Umbilical cord (tissue), 2 donors: ENCODE measurements at places on chromosomes 12 and 14.
A peak's percentile ranks its signal among the peaks of the same experiment; 100 is the strongest.

DNA sequence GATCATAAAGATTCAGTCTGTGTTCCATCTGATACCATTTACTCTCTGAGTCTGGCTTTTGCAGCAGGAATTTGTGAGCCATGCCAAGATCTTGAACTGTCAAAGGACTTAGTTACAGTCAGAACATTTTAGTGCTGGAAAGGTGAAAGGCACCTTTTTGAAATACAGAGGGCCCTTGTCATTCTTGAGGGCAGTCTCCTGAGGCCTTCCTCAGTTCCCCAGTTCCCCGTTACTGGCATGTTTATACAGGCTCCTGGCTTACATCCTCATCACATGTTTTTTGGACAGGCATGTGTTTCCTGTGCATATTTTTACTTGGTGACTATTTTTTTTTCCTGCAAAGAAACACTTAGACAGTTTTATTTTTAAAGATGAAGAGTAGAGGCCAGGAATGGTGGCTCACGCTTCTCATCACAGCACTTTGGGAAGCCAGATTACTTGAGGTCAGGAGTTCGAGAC lies 21.0 kb downstream of the CFAP54 start:
- DNase-seq, result peak; percentile 26

DNA sequence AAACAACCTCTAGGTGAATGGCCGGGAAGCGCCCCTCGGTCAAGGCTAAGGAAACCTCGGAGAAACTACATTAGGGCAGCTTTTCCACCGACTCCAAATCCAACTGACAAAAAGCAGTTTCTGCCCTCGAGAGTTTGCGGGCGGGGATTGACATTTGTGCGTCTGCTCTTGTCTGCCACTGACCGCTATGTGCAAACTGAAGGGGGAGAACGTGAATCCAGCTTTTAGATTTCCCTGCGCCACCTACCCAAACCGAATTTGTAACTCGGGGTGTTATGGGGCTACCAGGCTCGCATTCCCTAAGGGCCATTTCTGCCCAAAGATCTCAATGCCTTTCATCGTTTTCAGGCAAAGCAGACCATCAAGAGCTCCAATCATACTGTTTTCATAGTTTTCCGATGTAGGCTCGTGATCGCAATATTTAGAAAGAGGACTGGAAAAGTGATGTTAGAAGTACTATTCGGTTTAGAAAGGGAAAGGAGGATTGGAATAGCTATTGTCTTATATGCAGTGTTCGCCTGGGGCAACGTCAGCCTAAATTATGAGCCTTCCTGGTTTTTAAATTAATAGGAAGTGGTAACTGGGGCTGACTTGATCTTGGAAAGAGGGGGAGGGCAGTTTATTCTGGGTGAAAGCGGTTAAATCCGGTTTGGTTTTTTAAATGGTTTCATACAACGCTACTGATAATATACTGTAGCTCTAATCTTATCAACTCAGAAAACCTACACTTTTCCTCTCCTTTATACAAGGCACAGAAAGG lies 45.4 kb downstream of the BCAT1 start:
- DNase-seq, result no peak

GRCh38 chr12:56778756-56779155 lies 15.6 kb downstream of the HSD17B6 start:
- no peak for DNase-seq

DNA sequence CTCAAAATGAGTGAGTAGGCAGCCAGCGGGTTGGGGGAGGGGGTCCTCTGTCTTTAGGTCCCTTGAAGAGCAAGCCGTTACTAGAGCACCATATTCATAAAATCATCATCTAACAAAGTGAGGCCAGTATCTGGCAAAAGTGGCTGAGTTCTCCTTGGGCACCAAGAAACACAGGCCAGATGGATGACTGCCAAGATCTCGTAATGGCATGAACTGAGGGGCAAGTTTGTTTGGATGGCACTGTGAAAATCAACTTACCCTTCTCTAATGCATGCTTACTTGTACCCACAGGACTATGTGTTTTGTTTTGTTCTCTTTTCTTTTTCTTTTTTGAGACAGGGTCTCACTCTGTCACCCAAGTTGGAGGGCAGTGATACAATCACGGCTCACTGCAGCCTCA lies 41.6 kb downstream of the GNPTAB start:
- no peak for DNase-seq

DNA sequence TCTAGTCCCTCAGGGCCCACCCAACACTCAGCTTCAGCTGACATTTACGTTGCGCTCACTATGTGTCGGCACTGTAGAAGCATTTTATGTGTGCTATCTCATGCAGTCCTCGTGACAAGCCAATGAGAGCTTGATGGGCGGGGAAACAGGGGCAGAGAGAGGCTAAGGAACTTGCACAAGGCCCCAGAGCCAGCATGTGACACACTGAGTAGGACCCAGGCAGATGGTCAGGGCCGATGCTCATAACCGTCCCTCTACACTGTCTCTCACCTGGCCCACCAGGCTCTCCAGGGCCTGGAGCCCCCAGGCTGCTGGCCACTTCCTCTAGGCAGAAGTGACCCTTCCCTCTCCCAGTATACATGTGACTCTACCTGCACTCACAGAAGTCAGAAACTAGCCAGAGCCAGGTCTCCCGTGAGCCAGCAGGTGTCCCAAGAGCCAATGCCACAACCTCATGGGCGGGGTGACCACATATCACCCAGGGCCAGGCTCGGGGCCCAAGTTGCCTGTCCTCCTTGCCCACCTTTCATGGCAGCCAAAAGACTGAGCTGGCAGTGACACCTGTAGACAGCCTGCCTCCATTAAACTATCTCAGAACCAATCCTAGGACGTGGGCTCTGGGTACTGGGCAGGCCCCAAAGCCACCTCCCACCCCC lies 38.3 kb downstream of the TTC7B start:
- DNase-seq, result no peak

- no peak for DNase-seq
Observed at GRCh38 chr12:100123316-100124095, 19.2 kb downstream of the BLTP3B start.

DNA sequence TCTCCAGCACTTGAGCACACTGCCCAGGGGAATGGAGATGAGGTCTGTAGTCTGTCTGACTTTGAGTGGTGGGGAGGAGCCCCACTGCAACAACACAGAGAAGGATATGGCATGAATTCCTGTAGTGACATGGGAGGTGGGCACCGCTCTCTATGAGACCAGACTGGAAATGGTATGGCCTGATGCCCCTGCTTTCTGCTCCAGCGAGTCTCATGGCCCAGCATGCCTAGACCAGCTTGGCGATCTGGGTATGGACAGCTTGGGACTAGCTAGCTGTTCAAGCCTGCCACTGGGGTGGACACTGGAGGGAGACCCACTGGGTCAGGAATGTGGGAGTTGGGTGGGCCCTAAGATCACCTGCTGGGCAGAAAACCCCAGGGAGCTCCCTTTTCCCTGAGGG lies 477.8 kb upstream of the SEL1L start:
- no peak for DNase-seq

GRCh38 chr14:105148604-105149145 lies 19.9 kb downstream of the JAG2 start:
- DNase-seq, result no peak

DNA sequence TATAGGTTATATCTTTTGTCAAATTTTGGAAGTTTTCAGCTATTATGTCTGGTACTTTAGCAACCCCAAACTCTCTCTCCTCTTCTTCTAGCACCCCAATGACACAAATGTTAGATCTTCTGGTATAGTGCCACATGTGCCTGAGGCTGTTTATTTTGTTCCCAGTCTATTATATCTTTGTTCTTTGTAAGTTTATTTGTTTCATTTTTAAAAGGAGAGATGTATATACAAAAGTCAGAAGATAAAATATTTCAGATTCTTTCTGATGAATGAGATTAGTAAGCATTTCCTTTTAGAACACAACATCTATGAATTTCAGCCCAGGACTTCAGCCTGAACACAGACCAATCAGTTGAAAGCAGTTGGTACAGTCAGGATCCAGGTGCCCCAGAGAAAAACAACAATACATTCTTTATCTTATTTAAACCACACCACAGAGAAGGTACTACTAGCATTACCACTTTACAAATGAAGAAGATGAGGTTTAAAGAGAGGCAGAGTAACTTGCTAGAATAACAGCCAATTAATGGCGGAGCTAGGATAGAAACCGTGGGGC lies 114.1 kb upstream of the BTG1 start:
- DNase-seq, result no peak

DNA sequence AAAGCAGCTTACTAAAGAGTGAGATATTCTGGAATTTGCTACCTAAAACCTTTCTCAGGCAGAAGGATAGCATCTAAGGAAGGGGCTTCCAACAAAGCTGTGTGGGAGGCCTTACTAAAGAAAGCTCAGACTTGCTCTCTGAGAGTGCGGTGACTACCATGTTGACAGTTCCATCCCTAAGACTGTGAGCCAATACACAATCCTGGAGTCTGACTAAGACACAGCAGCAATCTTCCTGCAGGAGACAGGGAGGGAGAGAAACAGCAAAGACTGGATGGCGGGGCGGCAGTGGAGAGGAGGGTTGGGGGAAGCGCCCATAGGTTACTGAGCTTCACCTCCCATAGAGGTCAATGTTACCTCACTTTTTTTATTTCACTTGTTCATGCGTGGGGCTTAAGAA lies 70.9 kb downstream of the KITLG start:
- DNase-seq, result no peak

- DNase-seq, result no peak
Observed at GRCh38 chr14:86938320-86938719, 1054.7 kb downstream of the GALC start.

GRCh38 chr12:8453021-8453513 lies 2.7 kb upstream of the CLEC6A start:
- no peak for DNase-seq
